ENCODE measurements at places on chromosomes 6 and 20.
A peak's percentile ranks its signal among the peaks of the same experiment; 100 is the strongest.

DNA sequence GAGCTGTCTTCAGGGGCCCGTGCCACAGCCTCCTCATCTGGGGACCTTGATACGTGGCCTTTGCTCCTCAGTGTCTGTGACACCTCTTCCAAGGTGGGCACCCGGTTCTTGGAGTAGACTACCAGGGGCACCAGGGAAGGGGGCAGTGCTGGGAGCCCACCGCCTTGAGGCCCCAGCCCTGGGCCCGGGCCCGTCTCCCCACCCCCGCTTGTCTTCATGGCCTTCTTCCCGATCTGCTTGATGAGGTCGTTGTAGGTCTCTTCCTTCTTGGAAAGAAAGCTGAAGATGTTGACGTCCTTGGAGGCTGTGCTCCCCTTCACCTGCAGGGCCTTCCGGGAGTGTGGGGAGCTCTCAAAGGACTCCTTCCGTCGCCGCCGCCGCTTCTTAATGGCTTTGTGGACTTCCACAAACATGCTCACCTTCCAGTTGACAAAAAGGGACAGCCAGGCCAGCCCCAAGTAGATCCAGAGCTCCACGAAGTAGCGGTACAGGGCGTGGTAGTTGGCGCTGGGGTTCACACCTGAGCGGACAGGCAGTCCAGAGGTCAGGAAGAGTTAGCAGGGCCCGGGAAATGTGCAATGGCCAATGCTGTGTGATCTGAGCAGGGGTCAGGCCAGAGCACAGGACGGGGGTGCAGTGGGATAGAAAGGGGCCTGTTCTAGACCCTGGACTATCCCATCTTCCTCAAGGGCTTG lies 37.9 kb downstream of the KCNK5 start:
- no peak for DNase-seq

DNA sequence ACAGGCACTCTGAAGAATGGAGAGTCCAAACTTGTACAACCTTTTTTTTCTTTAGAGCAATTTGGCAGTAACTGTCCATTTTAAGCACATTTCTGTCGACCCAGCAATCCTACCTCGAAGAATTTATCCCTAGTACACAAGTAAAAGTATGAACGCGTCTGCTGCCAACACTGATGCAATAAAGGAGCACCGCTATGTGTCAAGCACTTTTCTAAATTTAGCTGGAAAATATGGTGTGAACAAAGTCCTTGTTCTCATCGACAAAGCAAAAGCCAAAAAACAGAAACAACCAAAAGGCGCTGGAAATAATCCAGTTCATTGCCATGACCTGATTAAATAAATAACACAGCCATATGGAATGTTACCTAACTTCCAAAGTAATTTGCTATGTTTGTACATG lies 1.1 kb downstream of the DPM1 start:
- no peak for DNase-seq

GRCh38 chr6:32175322-32175710 lies 568 bp downstream of the AGPAT1 start:
- DNase-seq, result no peak

- DNase-seq, result no peak
Observed at GRCh38 chr20:17379651-17380050, 151.5 kb downstream of the BFSP1 start.

GRCh38 chr6:20483887-20484497 lies 50.3 kb upstream of the CDKAL1 start:
- no peak for DNase-seq

GRCh38 chr6:29627755-29628418 lies 5.1 kb downstream of the GABBR1 start:
- no peak for DNase-seq

GRCh38 chr6:149988550-149989346 lies 25.0 kb downstream of the ULBP1 start:
- no peak for DNase-seq

DNA sequence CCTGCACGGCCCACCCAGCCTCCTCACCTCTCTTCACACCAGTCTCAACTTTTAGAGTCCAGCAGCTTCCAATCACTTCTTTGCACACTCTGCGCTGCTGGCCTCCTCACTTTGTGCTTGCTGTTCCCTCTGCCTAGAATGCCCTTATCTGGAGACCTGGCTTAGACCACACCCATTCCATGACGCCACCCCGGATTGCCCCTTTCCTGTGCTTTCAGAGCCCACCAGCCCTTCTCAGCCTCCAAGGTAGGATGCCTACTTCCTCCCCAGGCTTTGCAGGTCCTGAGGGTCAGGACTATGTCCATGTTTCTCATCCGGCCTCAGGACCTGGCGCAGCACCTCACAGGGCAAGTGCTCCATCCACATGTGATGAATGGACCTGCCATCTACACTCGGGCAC lies 27.0 kb upstream of the AVP start:
- no peak for DNase-seq

- DNase-seq, result no peak
Observed at GRCh38 chr6:167683028-167683862, 143.5 kb upstream of the AFDN start.

DNA sequence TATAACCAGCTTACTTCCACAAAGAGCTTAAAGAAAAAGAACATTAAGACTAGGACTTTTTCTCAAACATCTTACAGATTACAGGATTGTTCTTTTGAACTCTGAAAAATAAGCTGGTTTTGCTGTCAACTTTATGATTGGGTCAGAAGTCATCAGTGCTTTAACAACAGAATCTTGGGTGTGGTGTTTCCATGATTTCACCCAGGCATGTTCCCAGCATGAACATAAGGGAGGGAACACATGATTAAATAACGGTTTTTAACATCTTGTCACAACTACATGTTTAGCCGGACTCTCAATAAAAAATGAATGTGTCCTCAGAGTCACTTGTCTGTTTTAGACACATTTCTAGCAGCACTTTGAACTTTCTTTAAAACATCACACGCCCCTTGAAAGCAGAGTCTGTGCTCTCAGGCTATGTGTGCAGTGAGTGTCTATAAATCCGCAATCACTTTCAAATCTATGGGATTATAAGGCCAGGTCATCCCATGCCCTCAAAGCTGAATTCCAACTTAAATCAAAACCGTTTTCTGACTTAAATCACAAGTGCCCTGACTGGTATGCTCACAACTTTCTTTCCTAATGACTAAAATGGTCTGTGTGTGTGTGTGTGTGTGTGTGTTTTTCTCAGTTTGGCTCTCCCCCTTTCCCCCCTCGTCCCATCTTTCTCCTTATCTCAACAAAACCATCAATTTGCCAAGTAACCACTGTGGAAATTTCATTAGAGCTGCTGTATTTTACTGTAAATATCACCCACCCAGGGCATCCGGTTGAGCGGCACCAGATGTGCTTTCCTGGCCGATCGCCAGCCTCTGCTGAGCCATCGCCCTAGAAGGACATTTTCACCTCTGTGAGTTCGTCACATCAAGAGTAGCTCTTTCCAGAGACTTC lies 216.8 kb upstream of the DTNBP1 start:
- no peak for DNase-seq

GRCh38 chr20:61759286-61760065 lies 306.2 kb downstream of the TAF4 start:
- no peak for DNase-seq

DNA sequence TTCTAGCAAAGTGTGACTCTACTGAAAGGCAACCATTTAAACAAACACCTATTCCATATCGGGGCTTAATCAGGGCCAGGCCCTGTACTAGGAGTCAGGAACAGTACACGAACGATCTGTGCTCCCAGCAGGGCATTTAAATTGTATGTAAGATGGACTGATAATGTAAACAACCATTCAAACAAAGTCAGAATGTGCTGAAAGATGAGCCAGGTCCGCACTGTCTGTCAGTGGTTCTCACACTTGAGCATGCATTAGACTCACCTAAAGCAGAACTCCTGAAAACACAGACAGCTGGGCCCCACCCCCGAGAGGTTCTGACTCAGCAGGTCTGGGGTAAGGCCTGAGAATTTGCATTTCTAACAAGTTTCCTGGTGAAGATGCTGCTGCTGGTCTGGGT lies 81.6 kb downstream of the PXDC1 start:
- DNase-seq, result no peak

GRCh38 chr6:71031912-71032311 lies 75.1 kb upstream of the B3GAT2 start:
- DNase-seq, result no peak

DNA sequence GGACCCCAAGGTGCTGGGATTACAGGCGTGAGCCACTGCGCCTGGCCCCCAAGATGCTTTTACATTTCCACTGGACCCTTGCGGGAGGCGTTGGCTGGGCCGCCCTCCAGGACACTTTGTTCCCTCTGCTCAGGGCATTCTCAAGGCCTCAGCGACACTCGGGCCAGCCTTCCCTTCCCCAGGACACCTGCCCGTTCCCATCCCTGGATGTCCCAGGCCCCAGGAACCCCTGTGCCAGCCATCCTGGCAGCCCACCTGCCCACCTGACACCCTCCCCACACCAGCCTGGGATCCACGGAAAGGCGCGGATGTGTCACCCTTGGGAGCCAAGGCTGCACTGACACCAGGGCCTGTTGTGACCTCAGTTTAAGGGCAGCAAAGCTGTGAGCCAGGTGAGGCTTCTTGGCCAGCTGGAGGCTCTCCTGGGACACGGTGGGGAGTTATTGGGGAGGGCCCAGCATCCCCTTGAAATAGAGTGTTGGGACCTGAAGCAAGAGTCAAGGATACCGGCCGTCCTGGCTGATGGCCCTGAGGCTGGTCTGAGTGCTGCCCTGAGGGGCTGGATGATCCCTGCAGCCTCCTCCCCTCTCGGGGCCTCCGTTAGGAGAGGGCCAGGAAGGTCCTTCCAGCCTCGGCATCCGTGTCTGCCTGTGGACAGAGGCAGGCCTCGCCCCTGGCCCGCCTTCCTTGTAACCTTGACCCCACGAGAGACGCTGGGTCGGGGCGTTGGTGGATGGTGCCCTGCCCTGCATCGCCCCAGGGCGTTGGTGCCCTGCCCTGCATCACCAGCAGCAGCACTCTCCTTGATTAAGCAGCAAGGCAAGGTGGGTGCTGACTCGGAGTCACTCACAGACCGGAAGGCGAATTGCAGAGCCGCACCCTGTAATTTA lies 84.2 kb upstream of the BHLHE23 start:
- no peak for DNase-seq

DNA sequence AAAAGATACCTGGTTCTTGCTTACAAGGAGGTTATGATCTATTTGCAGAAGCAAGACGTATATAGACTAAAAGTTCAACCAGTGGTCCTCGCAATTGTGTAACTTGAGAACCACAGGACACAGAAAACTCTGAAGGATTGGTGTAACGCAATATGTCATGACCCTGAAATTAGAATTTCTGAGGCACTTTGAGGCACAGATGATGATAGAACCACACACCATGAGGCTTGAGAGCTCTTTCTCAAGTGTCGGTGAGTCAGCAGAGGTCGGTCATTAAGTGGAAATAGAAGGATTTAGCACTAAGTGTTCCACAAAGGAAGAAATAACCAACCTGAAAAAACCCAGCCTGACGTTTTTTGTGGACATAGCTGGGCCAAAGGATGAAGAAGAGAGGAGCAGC lies 15.3 kb upstream of the CCN2 start:
- DNase-seq, result no peak

GRCh38 chr20:62522748-62523396 lies 47.1 kb upstream of the GATA5 start:
- no peak for DNase-seq

GRCh38 chr20:44776980-44777379 lies 31.3 kb downstream of the KCNK15 start:
- DNase-seq, result no peak

- no peak for DNase-seq
Observed at GRCh38 chr6:90483116-90483839, 103.6 kb downstream of the MAP3K7 start.

GRCh38 chr6:108564178-108564577 lies 3.5 kb downstream of the FOXO3 start:
- peak; percentile 96 for DNase-seq

DNA sequence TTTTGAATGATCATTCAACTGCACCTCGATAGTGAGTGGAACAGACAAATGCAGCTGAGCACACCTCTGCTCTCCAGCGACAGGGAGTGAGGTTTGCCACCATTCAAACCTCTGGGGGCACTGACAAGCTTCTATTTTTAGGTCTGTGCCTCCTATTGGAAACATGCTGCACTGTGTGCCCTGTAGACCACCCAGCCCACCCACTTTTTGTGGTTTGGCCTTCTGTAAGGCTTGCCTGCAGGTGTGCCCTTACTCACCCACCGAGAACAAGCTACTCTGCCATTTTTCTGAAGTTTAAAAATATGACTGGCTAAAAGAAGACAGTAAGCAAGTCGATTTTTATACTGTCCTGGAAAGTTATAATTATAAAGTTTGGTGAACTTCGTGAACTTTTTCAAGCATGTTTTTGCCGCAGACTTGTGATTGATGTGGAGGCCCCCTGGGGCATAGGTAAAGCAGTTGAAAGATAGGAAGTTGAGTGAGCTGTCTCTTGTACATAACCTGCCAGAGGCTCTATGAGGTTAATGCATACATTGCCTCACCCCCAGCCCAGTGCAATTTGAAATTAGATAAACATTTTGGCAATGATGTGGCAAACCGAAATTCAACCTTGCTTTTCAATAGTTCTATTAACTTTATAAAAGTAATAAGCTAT lies 53.8 kb downstream of the ADGRG6 start:
- no peak for DNase-seq

DNA sequence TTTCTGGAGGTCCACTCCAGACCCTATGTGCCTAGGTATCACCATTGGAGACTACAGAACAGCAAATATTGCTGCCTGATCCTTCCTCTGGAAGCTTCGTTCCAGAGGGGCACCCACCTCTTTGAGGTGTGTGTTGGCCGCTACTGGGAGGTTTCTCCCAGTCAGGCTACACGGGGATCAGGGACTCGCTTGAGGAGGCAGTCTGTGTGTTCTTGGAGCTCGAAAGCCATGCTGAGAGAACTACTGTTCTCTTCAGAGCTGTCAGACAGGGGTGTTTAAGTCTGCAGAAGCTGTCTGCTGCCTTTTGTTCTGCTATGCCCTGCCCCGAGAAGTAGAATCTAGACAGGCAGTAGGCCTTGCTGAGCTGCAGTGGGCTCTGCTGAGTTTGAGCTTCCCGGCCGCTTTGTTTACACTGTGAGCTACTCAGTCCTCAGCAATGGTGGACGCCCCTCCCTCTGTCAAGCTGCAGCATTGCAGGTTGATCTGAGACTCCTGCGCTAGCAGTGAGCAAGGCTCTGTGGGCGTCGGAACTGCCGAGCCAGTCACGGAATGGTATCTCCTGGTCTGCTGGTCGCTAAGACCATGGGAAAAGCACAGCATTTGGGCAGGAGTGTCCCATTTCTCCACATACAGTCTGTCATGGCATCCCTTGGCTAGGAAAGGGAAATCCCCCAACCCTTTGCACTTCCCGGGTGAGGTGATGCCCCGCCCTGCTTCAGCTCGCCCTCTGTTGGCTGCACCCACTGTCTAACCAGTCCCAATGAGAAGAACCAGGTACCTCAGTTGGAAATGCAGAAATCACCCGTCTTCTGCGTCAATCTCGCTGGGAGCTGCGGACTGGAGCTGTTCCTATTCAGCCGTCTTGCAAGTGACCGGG lies 32.5 kb upstream of the ASCC3 start:
- DNase-seq, result no peak

DNA sequence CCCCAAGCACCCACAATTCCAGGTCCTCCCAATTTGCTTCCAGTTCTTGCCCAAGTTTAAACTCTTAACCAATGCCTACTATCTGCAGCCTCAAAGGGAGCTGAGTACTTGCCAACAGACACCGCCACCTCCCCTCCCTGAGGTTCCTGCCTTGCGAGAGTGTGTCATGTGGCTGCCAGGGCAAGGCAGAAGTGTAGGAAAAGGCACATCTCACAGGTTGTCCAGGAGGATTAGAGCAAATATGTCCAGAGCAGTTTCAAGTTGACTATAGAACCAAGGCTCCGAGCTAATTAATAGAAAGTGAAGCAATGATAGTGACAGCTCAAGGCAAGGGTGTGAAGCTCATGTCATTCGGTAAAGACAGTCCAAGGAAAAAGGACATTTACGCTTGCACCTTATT lies 127.8 kb downstream of the ATXN1 start:
- no peak for DNase-seq

- no peak for DNase-seq
Observed at GRCh38 chr6:161963634-161964234, 689.9 kb upstream of the AGPAT4 start.

Data from BJ (cell line).